ENCODE measurements at places on chromosomes 3 and 15. TPM values are rescaled to one million over a fixed set of nuclear protein-coding genes. Genes with fewer than 3 reads are reported as not detected.

DNA sequence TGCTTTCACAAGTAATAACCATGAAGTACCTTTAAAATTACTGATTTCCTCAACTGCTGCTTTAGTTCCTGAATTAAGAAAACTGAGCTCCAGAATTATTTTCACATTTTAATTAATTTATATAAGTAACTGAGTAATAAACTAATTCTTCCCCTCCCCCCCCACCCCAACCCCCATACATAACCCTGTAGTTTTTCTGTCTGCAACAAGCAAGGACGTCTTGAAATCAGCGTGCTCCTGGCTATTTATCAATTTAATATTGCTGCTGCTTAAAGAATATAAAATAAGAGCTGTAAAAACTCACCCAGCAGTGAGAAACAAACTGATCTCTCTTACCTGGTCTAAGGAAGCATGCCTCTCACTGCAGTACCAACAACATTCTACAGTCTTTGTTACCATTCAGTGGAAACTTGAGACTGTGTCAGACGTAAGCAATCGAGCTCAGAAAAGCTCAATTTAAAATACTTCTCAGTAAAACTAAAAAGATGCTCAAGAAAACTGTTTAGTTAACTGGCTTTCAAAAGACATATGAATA, 121.0 kb downstream of the TFDP2 start:
- no peak overlapping the region for H3K27ac ChIP-seq
- H3K4me3 ChIP-seq = peak overlapping the region; percentile 73
- H3K27me3 ChIP-seq = no peaks in the 10 kb centered on the region

DNA sequence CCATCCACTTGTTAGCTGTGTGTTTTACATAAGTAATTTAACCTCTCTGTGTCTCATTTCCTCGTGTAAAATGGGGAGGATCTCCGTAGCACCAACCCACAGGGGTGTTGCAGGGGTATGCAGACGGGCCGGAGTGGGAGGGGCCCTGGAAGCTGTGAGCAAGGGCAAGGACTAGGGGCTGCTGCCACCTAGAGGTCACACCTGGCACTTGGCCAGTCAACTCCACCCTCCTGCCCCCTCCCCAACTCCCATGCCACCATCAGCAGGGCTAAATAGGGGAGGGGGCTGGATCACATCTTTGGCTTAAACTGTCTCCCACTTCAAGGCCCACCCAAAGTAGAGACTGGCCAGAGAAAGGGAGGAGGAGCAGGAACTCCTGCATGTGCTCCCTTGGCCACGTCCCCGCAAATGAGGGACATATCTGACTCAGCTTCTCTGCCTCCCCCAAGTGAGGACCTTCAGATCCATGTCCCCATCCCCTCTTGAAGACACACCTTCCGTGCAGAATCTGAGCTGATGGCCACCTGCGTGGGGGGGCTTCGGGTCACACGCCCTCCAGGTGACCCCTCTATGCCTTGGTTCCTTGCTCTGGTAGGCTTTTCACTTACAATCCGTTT, 2.6 kb downstream of the CCDC9B start:
- H3K36me3 ChIP-seq = peaks cover 24% of the 10 kb centered on the region
- H3K27ac ChIP-seq = peak overlapping the region; percentile 95
- DNase-seq = peak; percentile 63
- H3K4me3 ChIP-seq = no peak overlapping the region
- no peaks in the 10 kb centered on the region for H3K27me3 ChIP-seq

DNA sequence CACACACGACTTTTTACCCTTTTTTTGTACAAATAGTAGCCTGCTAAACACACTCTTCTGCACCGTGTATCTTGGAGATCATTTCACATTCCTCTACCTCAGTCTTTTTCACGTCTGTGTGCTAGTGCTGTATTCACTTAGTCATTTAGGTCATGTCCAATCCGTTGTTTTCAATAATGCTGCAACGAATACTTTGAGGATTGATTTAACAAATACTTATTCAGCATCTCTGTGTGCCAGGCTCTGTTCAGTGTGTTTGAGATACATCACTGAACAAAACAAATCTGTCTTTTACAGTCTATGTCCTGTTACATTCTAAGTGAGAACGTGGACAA, 882 bp downstream of the JMJD7 start:
- no peak overlapping the region for H3K27ac ChIP-seq
- no peaks in the 10 kb centered on the region for H3K4me1 ChIP-seq
- H3K27me3 ChIP-seq = no peaks in the 10 kb centered on the region
- peak overlapping the region; percentile 68 for H3K4me3 ChIP-seq
- H3K36me3 ChIP-seq = peaks cover 3% of the 10 kb centered on the region
- DNase-seq = peak; percentile 27

DNA sequence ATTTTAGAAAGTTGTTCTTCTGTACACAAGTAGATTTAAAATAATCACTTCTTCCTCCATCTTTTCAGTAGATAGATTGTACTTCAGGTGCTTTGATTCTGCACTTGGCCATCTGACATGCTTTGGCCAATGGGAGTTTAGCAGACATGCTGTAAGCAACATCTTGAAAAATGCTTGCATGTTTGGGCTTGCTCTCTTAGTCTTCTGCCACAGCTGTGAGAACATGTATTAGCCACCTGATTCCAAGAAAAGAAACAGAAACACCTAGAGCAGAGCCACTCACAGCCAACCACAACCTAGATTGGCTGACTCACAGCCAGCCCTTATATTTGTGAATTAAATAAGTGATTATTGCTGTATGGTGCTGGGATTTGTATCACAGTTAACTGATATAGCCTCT, 70.2 kb upstream of the GADL1 start:
- H3K27me3 ChIP-seq = no peaks in the 10 kb centered on the region
- H3K36me3 ChIP-seq = no peaks in the 10 kb centered on the region
- no peak overlapping the region for H3K4me3 ChIP-seq
- H3K4me1 ChIP-seq = no peaks in the 10 kb centered on the region
- DNase-seq = no peak
- no peak overlapping the region for H3K27ac ChIP-seq

Gene CYP1A2
- total RNA-seq = not detected
